Chondrocyte (in vitro differentiated cells): ENCODE measurements at places on chromosomes 2 and 18.

DNA sequence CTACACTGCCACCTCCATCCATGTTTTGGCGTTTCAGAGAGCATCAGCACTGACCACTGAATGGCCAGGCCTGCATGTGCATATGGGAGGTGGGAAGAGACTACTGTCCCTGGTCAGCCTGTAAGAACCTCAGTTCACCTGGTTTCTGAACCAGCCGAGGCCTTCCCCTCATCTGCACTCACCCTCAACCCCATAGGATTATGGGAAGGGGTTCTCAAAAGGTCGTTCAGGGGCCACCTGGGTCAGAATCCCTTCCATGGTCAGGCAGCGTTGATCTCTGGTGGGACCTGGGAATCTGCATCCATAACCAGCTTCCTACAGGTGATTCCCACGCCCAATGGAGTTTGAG is 36.7 kb downstream of the TET3 start:
- peaks cover 3% of the 10 kb centered on the region for H3K36me3 ChIP-seq
- H3K27me3 ChIP-seq: no peaks in the 10 kb centered on the region
- no peak overlapping the region for H3K27ac ChIP-seq
- no peak for DNase-seq
- no peak overlapping the region for H3K4me3 ChIP-seq

DNA sequence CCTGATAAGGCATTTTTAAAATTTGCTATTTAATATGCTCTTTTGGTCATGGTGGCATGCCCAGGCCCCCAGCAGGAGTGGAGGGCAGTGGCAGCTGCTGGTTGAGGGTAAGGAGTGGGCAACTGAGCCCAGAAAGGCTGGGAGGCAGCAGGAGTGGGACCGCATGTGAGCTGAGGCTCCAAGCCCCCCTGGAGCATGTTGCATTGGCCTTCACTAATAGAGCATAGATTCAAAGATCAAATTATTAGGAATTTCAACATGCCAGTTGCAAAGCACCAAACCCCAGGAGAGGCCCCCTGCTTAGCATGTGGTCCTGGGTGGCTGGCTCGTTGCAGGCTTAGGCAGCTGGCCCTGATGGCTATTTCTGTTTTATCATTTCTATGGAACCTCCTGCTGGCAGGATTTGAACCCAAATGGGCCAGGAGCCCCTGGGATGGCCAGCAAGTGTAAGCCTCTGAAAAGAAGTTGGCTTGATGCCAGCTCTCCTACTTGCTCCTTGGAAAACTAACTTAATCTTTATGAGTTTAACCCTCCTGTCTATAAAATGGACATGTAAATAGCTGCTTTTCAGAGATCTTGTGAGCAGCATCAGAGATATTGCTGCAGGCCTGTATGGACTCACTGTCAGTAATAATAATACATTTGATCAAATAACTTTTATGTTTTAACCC is 42.1 kb upstream of the TMEM131 start:
- H3K27me3 ChIP-seq: peaks cover 14% of the 10 kb centered on the region
- H3K4me3 ChIP-seq: no peak overlapping the region
- no peak for DNase-seq
- no peaks in the 10 kb centered on the region for H3K36me3 ChIP-seq

- no peaks in the 10 kb centered on the region for H3K36me3 ChIP-seq
- no peak for DNase-seq
- H3K27ac ChIP-seq: no peak overlapping the region
- peaks cover 6% of the 10 kb centered on the region for H3K4me1 ChIP-seq
- H3K4me3 ChIP-seq: no peak overlapping the region
These were observed 99.5 kb downstream of the SLC4A3 start for GRCh38 chr2:219726916-219727315.

- no peak overlapping the region for H3K27ac ChIP-seq
- peaks cover 5% of the 10 kb centered on the region for H3K4me1 ChIP-seq
- H3K27me3 ChIP-seq: no peaks in the 10 kb centered on the region
- H3K36me3 ChIP-seq: peaks cover 2% of the 10 kb centered on the region
These were observed 117.1 kb downstream of the RNF144A start for GRCh38 chr2:7034303-7034702.

- peak overlapping the region; percentile 77 for H3K4me3 ChIP-seq
- no peaks in the 10 kb centered on the region for H3K27me3 ChIP-seq
- peak overlapping the region; percentile 100 for H3K27ac ChIP-seq
- peaks cover 33% of the 10 kb centered on the region for H3K4me1 ChIP-seq
- DNase-seq: no peak
These were observed 1.1 kb upstream of the KDM3A start for GRCh38 chr2:86439879-86440630.

GRCh38 chr18:2846636-2847316 is at the start of gene EMILIN2:
Gene EMILIN2 (plus strand): TSS chr18:2847006. CDS start chr18:2847189, 183 bp downstream.
- H3K36me3 ChIP-seq: no peaks in the 10 kb centered on the region
- H3K4me3 ChIP-seq: peak within 1 kb of the TSS; percentile 83
- peaks cover 16% of the 10 kb centered on the region for H3K4me1 ChIP-seq
- DNase-seq: no peak

- H3K4me1 ChIP-seq: peaks cover 30% of the 10 kb centered on the region
- H3K4me3 ChIP-seq: no peak overlapping the region
- H3K36me3 ChIP-seq: no peaks in the 10 kb centered on the region
- H3K27me3 ChIP-seq: no peaks in the 10 kb centered on the region
- peak overlapping the region; percentile 58 for H3K27ac ChIP-seq
These were observed 80.5 kb upstream of the CAVIN2 start for GRCh38 chr2:191927319-191927867.

GRCh38 chr18:23321996-23322395 is 131.1 kb upstream of the RIOK3 start:
- no peak for DNase-seq
- no peaks in the 10 kb centered on the region for H3K27me3 ChIP-seq
- H3K36me3 ChIP-seq: peaks cover 7% of the 10 kb centered on the region
- H3K27ac ChIP-seq: no peak overlapping the region

GRCh38 chr2:152054593-152054992 is 44.3 kb downstream of the CACNB4 start:
- DNase-seq: no peak
- H3K27ac ChIP-seq: peak overlapping the region; percentile 78

DNA sequence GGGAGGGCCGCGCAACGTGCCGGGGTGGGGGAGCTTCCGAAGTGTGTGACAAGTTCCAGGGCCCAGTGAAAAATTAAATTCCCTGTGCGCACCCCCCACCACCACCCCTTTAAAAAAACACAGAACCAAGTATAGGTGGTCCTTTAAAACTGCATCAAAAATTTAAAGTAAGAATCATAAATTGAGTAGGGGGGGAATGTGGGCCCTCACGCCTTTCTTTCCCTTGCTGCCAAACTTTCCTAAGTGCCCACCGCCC is 2.5 kb downstream of the BCL11A start:
- no peak for DNase-seq
- peaks cover 3% of the 10 kb centered on the region for H3K36me3 ChIP-seq
- H3K27ac ChIP-seq: no peak overlapping the region
- H3K4me1 ChIP-seq: peaks cover 27% of the 10 kb centered on the region

DNA sequence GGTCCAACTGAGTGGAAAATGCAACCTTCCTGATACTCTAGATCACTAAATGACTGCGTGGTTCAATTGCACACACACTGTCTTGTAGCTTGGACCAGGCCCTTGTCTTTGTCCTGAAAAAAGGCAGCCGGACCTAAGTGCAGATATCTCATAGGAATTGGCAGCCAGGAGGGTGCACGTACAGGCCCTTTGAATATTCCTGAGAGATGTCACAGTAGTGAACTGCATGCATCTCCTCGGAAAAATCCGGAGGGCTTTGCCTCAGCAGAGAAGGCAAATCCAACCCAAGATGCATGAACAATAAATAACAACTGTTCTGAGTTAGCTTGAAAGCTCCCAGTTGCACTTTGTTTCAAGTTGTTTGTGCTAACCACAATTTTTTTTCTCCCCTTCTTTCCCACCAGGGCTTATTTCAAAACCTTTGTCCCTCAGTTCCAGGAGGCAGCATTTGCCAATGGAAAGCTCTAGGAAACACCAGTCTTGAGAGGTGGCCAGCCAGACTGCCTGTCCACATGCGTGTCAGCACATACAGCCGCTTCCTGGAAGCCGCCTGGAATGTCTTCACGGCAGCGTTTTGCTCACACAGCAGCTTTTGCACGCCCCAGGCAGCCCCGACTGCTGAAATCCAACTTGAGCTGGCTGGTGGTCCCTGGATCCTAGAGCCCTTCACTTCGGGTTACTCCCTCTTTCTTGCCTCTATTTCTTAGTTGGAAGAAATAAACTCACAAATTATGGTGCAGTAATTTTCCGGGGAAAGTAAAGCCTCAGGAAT is 54.4 kb upstream of the FOSL2 start:
- H3K27me3 ChIP-seq: no peaks in the 10 kb centered on the region
- H3K4me1 ChIP-seq: peaks cover 80% of the 10 kb centered on the region
- no peak for DNase-seq
- H3K4me3 ChIP-seq: no peak overlapping the region
- no peaks in the 10 kb centered on the region for H3K36me3 ChIP-seq
- H3K27ac ChIP-seq: peak overlapping the region; percentile 97

GRCh38 chr2:233380995-233381637 is 26.8 kb downstream of the DGKD start:
- peaks cover 27% of the 10 kb centered on the region for H3K4me1 ChIP-seq
- no peak for DNase-seq
- H3K36me3 ChIP-seq: peaks cover 2% of the 10 kb centered on the region
- no peak overlapping the region for H3K4me3 ChIP-seq

DNA sequence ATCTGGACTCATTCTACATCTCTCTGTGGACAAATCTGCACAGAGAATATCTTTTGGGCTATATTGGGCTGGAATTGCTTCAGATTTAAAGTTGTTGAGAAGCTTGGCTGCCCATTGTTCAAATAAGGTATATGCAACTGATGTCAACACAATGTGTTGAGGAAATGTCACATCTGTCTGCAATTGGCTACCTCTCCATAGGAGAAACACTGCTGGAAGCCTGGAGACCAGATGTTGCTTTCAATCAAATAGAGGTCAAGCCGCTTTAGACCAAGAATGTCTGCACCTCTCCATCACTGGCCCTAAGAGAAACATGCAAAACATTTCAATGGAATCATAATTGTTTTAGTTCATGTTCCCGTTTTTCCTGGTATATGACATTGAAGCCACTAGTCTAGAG is 720.2 kb downstream of the SLC4A3 start:
- no peaks in the 10 kb centered on the region for H3K36me3 ChIP-seq
- H3K4me3 ChIP-seq: no peak overlapping the region
- no peak overlapping the region for H3K27ac ChIP-seq
- no peak for DNase-seq
- peaks cover 6% of the 10 kb centered on the region for H3K4me1 ChIP-seq
- no peaks in the 10 kb centered on the region for H3K27me3 ChIP-seq

DNA sequence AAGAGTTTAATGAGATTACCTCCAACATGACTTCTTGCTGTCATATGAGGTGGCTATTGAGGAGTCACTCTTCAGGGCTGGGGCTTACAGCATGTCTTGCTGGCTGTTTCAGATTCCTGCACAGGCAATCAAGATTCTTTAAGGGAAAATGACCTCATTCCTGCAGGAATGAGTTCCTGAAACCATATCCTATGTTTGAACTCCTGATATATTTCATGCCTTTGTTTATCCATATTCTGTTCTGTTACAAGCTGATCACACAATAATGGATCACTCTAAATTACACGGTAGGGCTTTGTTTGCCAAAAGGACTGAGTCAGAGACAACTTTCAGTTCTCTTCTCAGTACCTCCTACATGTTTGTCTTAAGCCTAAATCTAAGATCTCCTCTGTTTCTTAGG is 879.8 kb upstream of the PIK3C3 start:
- no peak overlapping the region for H3K4me3 ChIP-seq
- DNase-seq: no peak
- no peaks in the 10 kb centered on the region for H3K27me3 ChIP-seq
- peak overlapping the region; percentile 76 for H3K27ac ChIP-seq

DNA sequence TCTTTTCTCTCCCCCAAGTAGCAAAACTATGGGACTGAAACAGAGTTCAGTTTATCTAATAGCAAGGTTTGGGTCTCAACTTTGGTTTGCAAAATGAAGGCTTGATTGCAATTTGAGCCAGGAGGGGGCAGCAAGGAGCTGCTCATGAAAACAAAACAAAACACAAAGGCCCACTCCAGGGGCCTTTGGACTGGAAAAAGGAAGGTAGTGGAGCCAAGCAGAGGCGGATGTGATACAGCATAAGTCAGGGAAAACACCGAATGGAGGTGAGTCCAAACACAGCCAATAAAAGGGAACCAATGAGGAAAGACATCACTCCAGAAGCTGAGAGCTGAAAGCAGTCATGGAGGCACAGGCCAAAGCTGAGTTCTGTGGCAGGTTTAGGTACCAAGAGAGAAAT is 799.7 kb upstream of the ACVR2A start:
- H3K4me1 ChIP-seq: no peaks in the 10 kb centered on the region
- H3K4me3 ChIP-seq: no peak overlapping the region
- H3K27ac ChIP-seq: no peak overlapping the region
- no peaks in the 10 kb centered on the region for H3K36me3 ChIP-seq

GRCh38 chr2:130726614-130727180 is 2.2 kb upstream of the GPR148 start:
- DNase-seq: no peak
- peak overlapping the region; percentile 43 for H3K27ac ChIP-seq
- H3K4me1 ChIP-seq: peaks cover 6% of the 10 kb centered on the region
- H3K27me3 ChIP-seq: peaks cover 5% of the 10 kb centered on the region
